Panc1 (cell line): ENCODE measurements at places on chromosomes 12 and 14. TPM values are rescaled to one million over a fixed set of nuclear protein-coding genes. Genes with fewer than 3 reads are reported as not detected.

SLC35E3 gene
- 15.9 TPM for total RNA-seq

IGF1 gene
- not detected for total RNA-seq

DNA sequence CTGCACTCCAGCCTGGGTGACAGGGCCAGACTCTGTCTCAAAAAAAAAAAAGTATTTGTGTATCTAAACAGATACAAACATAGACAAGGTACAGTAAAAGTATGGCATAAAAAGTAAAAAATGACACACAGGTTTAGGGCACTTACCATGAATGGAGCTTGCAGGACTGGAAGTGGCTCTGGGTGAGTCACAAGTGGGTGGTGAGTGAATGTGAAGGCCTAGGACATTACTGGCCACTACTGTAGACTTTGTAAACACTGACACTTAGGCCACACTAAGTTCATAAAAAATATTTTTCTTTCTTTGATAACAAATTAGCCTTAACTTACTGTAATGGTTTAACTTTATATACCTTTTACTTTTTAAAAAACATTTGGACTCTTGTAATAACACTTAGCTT is 38.0 kb upstream of the EIF5 start:
- H3K4me3 ChIP-seq: no peak overlapping the region
- DNase-seq: no peak
- no peak overlapping the region for H3K27ac ChIP-seq
- H3K27me3 ChIP-seq: no peaks in the 10 kb centered on the region
- no peaks in the 10 kb centered on the region for H3K4me1 ChIP-seq
- no peaks in the 10 kb centered on the region for H3K36me3 ChIP-seq

DNA sequence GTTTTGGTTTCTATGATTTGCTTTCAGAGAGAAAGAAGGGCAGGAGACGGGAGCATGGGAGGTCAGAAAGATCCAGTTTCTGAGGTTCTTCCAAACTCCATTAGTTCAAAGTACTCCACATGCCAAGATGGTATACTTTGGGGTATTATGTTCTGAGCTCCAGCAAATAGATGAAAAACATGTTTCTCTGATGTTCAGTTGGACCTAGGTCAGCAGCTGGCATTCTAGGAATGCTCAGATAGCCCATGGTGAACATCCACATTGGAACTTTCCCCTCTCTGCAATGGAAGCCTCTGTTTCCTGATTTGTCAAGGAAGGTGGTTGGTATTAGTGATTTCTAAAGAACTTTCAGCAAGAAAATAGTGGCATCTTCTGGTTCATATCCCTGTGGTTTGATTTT is 257.5 kb downstream of the KTN1 start:
- no peaks in the 10 kb centered on the region for H3K36me3 ChIP-seq
- H3K4me1 ChIP-seq: no peaks in the 10 kb centered on the region
- no peak overlapping the region for H3K27ac ChIP-seq

GRCh38 chr14:59256331-59256730 is 67.9 kb downstream of the DAAM1 start:
- H3K4me1 ChIP-seq: peaks cover 5% of the 10 kb centered on the region; the same call in 1 of the 2 replicates
- H3K36me3 ChIP-seq: no peaks in the 10 kb centered on the region
- no peaks in the 10 kb centered on the region for H3K27me3 ChIP-seq
- H3K27ac ChIP-seq: no peak overlapping the region
- no peak overlapping the region for H3K4me3 ChIP-seq
- no peak for DNase-seq

GRCh38 chr12:87305481-87305880 is 723.7 kb downstream of the C12orf50 start:
- DNase-seq: no peak
- no peak overlapping the region for H3K4me3 ChIP-seq
- H3K27me3 ChIP-seq: no peaks in the 10 kb centered on the region
